CD4-positive, alpha-beta T cell treated with Interleukin-4 for 4 hours (primary cell): ENCODE measurements at places on chromosomes 2 and 18.

DNA sequence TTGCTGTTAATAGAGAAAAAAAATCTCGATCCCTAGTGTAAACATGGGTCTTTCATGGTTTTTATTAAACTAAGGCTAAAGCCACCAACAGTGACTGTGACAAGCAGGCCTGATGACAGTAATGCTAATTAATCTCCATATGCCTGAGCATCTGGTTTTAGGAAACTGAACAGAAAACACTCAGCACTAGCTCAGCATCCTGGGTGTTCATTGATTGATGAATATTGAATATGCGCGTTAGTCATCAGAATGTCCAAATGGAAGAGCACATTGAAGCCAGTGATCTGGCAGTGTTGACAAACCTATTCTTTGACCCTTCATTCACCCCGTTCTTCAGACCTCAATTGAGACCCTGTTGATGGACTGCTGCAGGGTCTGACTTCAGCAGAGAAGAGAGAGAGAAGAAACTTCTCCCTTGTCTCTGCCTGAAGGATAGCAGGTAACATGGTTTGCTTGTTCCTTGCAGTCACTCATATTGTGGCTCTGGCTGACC is 283.8 kb downstream of the RDH14 start:
- DNase-seq = no peak

GRCh38 chr18:369224-370015 is 101.6 kb upstream of the THOC1 start:
- DNase-seq = no peak

- DNase-seq = no peak
These were observed 11.6 kb downstream of the SAG start for GRCh38 chr2:233319256-233319655.

- no peak for DNase-seq
These were observed 39.9 kb upstream of the DARS1 start for GRCh38 chr2:136025057-136025973.

DNA sequence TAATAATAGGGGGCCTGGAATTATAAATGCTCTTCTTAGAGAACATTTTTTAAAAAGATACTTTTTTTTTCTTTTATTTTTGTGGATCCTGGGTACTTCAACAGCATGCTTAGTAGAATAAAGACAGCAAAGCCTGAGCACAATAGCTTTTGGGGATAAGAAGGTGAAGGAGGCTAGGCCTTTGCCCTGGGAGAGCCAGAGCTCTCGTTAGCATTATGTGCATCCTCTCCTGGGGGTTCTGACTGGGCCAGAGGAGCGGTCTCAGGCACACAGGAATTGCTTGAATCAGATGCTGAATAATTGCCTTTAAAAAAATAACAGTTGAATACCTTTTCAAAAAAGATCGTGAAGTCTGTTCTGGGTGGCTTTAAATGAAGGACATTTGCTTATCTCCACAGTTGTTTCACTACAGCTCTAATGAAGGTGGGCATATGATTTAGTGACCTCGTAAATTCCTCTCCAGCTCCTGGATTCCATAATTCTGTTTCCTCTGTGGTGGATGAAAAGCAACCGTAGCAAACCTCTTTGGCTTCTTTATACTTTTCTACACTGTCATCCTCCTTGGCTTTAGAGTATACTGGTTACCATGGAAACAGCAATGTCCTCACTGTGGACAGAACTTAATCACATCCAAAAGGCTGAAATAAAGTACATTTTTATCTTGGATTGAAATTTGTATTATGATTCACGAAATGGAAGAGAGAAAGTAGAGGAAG is 133.8 kb downstream of the MAIP1 start:
- no peak for DNase-seq

DNA sequence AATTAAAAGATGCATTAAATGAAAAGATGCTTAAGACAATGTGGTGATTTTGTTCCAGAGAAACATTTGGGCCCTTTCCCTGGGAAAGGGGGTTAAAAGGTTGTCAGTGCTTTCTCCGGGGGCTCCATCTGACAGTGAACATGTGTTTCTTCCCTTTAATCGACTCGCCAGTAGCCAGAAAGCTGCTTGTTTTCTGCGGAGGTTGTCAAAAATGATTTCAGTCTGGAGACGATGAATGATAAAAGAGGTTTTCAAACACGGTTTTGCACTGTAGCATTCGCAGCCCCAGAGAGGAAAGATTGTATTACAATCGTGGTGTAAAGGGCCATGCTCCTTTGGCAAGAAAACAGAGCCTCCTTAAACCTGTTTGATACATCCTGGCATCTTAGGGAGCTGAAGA is 111.5 kb upstream of the MEIS1 start:
- no peak for DNase-seq

DNA sequence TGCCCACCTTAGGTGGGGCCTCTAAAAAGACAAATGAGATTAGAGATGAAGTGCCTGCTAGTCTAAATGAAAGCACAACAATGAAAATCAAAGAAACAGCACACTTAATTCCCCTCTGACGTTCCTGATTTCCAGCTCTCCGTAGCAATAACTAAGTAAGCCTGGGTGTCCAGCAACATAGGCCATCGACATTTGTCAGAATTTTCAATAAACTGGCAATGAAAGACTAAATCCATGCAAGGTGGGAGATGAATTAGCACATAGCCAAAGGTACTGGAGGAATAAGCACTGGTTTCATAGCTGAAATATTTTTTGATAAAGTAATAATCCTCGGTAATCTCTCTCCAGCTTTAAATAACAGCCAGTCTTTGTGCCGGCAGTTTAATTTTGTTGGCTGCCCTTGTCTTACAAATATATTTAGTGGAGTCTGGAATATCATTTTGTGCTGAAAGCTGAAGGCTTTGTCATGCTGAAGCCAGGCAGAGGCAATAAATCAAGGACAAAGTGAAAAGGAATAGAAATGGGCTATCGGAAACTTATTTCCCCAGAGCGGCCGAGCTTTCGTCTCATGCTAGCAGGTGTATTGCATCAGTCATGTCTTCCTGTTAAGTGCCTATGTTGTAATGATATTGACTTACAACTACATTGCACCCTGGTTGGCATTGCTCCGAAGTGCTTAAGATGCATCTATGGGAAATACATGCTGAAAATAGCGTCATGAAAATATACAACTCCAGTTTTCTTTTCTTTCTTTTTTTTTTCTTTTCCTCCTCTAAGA is 790.1 kb downstream of the CNTNAP5 start:
- DNase-seq = no peak

DNA sequence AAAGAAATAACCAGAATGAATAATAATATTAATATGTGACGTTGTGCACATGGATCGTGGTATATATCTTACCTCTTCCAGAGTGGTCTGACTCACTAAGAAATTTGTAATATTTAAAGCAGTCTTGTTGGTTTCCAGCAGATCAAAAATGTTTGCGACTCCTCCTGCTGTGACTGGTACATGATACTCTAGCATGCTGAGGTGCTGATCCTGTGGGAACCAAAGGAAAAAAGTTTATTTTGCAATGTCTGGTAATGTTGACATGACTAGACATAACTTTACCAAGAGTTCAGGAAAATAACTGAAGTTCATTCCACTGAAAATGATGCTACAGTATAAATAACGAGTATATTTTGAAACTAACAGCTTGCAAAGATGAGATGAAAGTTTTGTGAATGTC is 124.5 kb upstream of the BARD1 start:
- no peak for DNase-seq

DNA sequence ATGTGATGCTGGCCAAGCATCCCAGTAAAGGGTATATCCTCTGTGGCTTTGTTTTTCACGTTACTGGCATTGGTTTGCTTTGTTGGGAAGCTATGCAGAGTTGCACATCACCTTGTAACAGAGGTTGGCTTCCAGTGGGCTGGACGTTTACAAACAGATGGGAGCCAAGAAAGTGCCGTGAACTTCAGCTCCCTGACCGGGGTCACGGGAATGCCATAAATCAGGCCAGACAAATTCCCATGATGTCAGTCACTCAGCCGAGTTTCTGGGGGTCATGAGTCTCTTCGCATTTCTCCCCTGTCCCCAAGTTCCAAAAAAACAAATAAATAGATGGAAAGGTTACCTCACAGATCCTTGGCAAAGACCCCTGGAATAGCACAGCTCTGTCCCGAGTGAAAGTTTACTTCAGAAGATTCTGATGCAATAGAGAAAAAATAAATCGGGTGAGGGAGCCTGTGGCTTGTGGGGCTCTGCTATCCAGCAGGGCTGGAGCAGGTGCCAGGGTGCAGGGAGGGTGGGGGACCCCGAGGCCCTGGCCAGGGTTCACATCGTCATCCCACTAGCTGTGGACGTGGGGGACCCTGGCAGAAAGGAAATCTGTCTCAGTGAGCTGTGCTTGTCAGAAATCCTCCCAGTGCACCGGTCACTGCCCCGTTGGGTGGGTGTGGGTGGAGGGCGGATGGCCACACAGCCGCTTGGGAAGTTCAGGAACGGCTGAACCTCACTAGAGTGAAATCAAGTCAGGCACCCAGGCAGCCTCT is 27.8 kb downstream of the TWIST2 start:
- DNase-seq = no peak
